Vagina (tissue), 2 donors: ENCODE measurements at places on chromosomes 1 and 21.

DNA sequence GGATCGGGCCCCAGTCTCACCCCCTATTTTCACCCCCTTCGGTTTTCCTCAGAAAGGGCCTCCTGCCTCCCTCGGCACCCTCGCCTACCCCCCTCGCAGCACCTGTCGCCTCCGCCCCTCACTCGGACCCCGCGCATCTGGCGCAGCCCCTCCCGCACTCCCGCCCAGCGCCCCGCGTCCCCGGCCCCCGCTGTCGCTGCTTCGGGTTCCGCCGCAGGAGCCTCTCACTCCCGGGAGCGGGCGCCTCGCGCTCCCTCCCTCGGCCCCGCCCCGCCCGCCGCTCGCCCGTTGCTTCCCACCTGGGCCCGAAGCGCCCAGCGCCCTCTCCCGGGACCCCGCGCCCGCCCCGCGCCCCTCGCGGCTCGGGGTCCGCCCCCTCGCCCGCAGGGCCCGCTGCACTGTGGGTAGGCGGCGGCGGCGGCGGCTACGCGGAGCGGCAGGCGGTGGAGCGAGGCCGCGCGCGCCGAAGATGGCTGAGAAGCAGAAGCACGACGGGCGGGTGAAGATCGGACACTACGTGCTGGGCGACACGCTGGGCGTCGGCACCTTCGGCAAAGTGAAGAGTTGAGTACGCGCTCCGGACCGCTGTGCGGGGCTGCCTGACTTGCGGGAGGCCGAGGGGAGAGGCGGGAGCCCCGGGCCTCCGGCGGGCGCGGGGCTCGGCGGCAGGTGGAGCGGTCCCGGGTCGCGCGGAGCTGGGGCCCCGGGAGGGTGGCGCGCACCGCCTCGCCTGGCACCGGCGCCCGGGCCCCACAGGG, at the start of gene PRKAA2:
PRKAA2 (plus strand) TSS at position 396 of the 758 bp plus-strand sequence; CDS start at position 470, 74 bp downstream.
- DNase-seq = no peak

- no peak for DNase-seq
Observed at GRCh38 chr1:25107643-25108010, 124.7 kb downstream of the SYF2 start.

- no peak for DNase-seq
Observed at GRCh38 chr1:202154766-202155477, 5.5 kb downstream of the PTPN7 start.

- DNase-seq = no peak
Observed at GRCh38 chr21:21182401-21183010, 184.3 kb downstream of the NCAM2 start.
